ENCODE measurements at places on chromosomes 7 and 10. TPM values are rescaled to one million over a fixed set of nuclear protein-coding genes. Genes with fewer than 3 reads are reported as not detected.

AGAP9 gene
- 1.3 TPM for total RNA-seq

UPK3B gene
- total RNA-seq = not detected

IFIT3 gene
- 18.0 TPM for total RNA-seq

SFR1 gene
- 8.9 TPM for total RNA-seq

STEAP2 gene
- total RNA-seq = 19.6 TPM

HDAC9 gene
- total RNA-seq = not detected

All from epithelial cell of alveolus of lung (primary cell).